ENCODE measurements at places on chromosomes 2 and 18. TPM values are rescaled to one million over a fixed set of nuclear protein-coding genes. Genes with fewer than 3 reads are reported as not detected.

Gene GNAL
- 0.46 TPM for total RNA-seq

Gene POTEI
- 0.07 TPM for total RNA-seq

Gene SOS1
- total RNA-seq: 18.6 TPM

Gene LHCGR
- not detected for total RNA-seq

Gene C18orf63
- total RNA-seq: not detected

Gene SATB2
- total RNA-seq: 2.0 TPM

Gene METTL5
- 47.3 TPM for total RNA-seq

Gene OTOS
- total RNA-seq: not detected

Gene HOXD12
- not detected for total RNA-seq

Gene RAB27B
- total RNA-seq: 0.13 TPM

Gene BUB1
- 101 TPM for total RNA-seq

Gene OSR1
- total RNA-seq: not detected

Gene NCK2
- total RNA-seq: 40.2 TPM

Gene NEU2
- total RNA-seq: not detected

Gene SERPINB4
- not detected for total RNA-seq

Gene SCTR
- total RNA-seq: not detected

Gene NEB
- 0.92 TPM for total RNA-seq

Gene ACTR1B
- 65.5 TPM for total RNA-seq

Gene EPB41L5
- 44.8 TPM for total RNA-seq

Gene STEAP3
- 12.2 TPM for total RNA-seq

Gene CHRNG
- not detected for total RNA-seq

Gene LRATD1
- 0.04 TPM for total RNA-seq

Gene UGT1A10
- not detected for total RNA-seq

Gene LNPK
- total RNA-seq: 12.4 TPM

Gene MPV17
- total RNA-seq: 43.0 TPM

Gene MBD1
- 69.6 TPM for total RNA-seq
